ENCODE measurements at places on chromosomes 4 and X.

GRCh38 chr4:112492321-112492720 lies 23.7 kb downstream of the NEUROG2 start:
- no peak for DNase-seq

GRCh38 chrX:108036298-108036973 lies 8.4 kb upstream of the VSIG1 start:
- peak; percentile 41 for DNase-seq

DNA sequence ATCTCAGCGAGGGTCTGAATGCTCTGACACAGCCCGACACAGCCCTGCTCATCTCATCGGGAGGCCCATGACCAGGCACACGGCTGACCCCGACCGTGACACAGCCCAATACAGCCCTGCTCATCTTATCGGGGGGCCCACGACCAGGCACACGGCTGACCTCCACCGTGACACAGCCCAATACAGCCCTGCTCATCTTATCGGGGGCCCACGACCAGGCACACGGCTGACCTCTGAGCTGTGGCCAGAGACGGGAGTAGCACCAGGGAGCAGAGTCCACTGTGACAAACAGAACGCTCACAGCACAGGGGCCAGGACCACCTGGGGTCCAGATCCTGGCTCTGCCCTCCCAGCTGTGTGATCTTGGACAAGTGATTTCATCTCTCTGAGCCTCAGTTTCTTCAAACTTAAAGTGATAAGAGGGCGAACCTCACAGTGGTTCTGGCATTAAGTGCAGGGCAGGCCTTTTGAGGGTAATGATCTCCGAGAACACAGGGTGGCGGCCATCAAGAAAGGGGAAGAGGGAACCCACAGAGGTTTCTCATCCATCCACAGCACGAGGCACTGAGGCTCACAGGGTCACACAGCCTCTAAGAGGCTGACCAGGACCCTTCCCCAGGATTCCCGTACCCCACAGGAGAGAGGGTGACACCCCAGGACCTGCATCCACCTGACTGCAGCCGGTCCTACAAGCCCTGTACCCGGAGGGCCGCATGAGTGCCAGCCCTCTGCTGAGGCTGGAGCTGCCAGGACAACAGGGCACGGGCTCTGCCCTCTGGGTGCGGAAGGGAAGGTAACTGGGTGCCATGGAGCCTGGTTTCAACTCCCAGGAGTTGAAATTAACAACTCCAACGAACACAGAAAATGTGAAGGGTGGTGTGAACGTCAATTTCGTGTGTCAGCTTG lies 60.1 kb downstream of the WFS1 start:
- no peak for DNase-seq

DNA sequence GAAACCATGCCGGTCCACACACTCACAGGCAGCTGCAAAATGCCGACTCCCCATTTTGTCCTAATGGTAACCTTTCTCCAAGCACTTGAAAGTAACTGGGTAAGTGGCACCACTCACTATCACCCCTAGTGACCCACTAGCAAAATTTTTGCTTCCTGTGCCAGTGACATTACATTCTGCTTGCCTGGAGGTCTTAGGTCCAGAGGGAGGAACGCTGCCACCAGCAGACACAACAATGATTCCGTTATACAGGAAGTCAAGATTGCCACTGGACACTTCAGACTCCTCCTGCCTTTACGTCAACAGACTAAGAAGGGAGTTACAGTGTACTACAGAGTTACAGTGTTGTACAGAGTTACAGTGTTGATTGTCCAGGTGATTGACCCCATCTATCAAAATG lies 11.8 kb upstream of the TMEM192 start:
- DNase-seq = no peak

DNA sequence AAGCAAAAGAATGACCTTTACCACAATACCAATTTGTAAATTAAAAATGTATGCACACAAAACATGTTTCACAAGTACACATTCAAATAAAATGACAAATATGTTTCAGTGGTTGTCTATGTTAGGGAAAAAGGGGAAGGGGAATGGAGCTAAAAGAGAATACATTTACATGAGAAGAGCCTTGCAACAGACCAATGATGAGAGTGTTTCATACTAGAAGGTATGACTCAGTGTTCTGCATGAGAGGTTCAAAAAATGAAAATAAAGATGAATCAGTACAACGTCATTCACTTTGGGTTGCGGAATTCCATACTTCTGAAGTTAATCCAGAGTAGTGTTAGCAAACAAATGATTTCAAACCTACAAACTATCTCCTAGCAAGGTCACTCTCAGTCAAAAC lies 51.7 kb downstream of the RPGR start:
- DNase-seq = no peak

DNA sequence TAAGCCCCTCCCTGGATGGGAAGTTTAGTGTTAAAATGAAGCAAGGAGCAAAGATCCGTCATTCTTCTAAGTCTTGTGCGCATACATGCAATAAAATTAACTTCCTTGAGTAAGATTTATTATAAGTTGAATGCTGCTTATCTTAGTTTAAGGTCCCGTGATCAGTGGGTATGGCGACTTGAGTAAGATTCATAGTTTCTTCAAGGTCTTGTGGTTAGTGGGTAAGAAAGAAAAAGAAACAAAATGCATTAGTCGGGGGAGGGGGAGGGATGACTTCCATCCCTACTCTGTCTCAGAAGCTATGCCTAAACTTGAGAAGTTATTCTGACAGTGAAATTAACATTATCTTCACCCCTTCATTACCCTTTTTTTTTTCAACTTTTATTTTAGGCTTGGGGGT lies 127.3 kb upstream of the MAGEB16 start:
- DNase-seq = no peak

GRCh38 chr4:112031712-112032328 lies 113.4 kb upstream of the FAM241A start:
- DNase-seq = peak; percentile 15

GRCh38 chr4:164606478-164606877 lies 147.5 kb upstream of the SMIM31 start:
- DNase-seq = no peak

GRCh38 chrX:88355252-88355651 lies 391.8 kb upstream of the CPXCR1 start:
- DNase-seq = no peak

DNA sequence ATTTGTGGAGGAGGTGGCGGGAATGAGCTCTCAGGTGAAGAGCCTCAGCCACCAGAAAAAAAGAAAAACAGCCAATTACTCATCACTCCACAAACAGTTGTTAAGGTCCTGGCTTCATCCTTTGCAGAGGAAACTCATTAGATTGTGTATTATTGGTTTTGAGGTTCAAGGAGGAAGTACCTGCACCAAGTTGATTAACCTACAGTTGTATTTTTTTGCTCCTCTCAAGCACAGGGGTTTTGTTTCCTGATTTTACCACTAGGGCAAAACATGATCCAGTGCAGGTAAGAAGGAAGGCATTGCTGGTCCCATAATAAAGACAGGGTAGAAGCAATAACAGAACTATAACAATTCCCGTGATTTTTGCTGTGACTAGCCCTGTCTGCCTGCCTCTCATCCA lies 84.0 kb upstream of the QRFPR start:
- DNase-seq = no peak

GRCh38 chr4:66972087-66972486 lies 573.2 kb downstream of the CENPC start:
- DNase-seq = no peak

DNA sequence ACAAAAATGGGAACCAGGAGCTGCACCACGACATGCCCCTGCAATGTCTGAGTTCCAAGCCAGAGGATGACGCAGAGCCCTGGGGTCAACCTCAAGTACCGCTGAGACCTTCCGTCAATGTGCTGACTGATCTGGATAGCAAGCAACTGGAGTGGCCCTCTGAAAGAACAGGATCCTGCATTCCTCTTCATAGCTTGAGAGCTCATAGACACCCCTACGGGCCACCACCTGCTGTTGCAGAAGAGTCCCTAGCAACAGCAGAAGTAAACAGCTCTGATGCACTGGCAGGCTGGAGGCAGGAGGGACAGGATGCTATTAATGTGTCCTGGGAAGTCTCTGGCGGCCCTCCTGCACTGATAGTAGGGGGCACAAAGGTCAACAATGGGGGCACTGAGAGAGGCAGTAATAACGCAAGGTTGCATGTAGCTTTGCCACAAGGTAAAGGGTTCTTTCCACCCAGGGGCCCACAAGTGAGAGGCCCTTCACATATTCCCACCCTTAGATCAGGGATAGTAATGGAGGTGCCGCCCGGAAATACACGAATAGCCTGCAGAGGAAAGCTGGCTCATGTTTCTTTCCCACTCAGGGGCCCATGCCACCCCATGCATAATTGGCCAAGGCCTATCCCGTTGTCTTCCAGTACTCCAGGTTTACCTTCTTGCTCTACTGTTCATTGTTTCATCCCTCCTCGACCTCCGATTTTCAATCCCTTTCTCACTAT lies 1.3 kb downstream of the PRR32 start:
- no peak for DNase-seq

DNA sequence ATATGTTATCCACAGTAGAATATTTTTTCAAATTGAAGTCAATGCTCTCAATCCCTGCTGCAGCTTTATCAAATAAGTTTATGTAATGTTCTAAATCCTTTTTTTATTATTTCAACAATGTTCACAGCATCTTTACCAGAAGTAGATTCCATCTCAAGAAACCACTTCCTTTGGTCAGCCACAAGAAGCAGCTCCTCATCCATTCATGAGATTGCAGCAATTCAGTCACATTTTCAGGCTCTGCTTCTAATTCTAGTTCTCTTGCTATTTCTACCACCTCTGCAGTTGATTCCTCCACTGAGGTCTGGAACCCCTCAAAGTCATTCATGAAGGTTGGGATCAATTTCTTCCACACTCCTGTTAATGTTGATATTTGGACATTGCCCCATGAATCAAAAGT lies 2301.3 kb upstream of the TENM3 start:
- no peak for DNase-seq

GRCh38 chr4:102335616-102336015 lies 9.7 kb downstream of the SLC39A8 start:
- no peak for DNase-seq

GRCh38 chr4:182928061-182928460 lies 10.9 kb upstream of the DCTD start:
- no peak for DNase-seq

- no peak for DNase-seq
Observed at GRCh38 chrX:56226980-56227379, 5.2 kb upstream of the KLF8 start.

- no peak for DNase-seq
Observed at GRCh38 chrX:9662148-9662547, 103.5 kb downstream of the GPR143 start.

GRCh38 chr4:10366628-10367027 lies 90.6 kb downstream of the ZNF518B start:
- no peak for DNase-seq

DNA sequence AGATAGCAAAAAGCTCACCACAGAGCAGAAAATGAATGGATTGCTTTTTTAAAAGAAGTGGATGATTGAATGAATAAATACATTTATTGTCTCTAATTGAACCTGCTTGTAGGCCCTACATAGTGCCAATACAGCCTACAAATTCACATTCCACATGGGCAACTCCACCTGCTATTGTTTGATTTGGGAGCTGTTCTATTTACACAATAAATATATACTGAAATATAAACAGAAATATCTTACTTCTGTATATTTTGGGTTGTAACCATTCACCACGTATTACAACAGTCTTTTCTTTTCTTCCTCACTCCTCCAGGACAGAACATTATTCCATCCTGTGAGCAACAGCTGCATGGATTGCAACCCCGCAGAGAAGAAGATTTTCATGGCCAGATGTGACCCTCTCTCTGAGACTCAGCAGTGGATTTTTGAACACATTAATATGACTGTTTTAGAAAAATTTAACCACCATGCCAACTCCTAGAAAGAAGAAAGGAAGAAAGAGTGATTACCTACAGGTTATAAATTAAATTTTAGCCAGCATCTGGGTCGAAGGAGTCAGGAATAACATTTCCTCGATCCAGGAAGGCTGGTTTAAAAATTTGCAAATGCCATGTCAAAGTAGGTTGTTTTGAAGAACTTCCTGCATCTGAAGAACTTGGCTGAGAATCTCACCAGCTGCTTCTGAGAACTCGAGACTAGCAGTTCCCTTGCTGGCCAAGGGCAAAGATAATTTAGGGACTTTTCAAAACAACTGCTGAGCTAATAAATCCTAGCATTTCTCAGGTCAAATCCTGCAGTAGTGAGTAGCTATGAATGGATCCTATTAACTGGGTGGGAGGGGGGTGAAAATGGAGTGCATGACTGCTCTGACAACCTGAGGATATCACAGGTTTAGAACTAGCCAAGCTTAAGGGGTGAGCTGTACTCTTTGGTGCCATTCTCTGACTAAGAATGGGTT lies 128.7 kb upstream of the GALNT7 start:
- no peak for DNase-seq

GRCh38 chrX:110301194-110301593 lies 16.7 kb downstream of the AMMECR1 start:
- DNase-seq = no peak

DNA sequence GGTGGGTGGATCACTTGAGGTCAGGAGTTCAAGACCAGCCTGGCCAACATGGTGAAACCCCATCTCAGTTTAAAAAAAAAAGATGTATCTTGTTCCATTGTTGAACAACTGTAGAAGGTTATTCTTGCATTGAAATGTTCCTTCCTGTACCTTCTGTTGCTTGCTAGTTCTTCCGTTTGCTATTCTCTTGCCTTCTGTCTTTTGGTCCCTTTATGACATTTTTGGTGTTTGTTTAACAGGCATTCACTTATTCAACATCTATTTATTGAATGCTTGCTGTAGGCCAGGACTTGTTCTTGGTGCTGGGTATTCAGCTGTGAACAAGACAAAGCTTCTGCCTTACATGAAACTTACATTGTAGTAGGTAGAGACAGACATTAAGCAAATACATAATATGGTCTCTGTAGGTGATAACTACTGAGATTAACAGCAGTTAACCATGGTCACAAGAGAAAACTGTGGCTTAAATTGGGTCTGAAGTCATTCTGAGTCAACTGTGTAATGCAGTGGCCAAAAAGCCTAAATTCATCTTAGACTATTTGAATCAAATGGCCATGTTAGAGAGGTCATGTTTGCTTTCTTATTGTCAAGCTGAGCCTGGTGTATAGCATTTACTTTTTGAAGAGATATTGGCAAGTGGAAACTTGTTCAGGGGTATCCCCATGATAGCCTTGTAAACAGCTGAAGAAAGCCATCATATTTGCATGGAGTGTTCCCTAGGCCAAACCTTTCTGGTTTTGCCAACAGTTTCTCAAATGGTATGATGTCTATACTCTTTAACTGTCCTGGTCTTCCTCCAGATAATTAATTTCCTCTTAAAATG lies 35.6 kb downstream of the GAB1 start:
- no peak for DNase-seq

GRCh38 chrX:124238268-124238667 lies 94.2 kb upstream of the TEX13D start:
- DNase-seq = no peak

DNA sequence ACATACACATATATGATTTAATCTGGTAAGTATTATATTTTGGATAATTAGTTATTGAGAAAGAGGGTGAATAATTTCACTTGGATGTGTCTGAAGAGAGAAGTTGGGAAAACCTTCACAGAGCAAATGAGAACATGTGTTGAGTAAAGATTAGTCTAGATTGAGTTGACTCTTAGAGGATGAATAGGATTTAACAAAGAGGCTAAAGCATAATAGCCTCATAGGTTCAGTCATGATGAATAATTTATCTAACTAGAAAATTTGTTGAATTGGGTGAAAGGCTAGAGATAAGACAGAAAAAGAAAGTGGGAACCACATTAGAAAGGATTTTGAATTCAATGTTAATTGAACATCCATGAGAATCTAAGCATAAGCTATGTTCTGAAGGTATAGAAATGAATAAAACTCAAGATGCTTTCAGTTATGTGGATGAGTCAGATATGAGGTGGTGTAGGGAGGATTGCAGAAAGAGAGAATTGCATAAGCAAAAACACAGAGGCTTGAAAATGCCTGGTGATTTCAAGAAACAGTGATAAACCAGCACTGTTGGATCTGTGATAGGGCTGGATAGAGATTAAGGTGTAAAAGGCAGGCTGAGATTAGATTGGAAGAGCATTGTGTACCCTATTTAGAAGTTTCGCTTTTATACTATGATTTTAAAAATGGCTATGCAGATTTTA lies 207.6 kb upstream of the NR3C2 start:
- no peak for DNase-seq

Data from HuH-7 (cell line).